Activated T-helper 9 cell treated with anti-CD3 and anti-CD28 coated beads, Interleukin-2, amount 50 U/mL, for 16 hours (primary cell): ENCODE measurements at places on chromosomes 7 and 10.
A peak's percentile ranks its signal among the peaks of the same experiment; 100 is the strongest.

- no peak for DNase-seq
Observed at GRCh38 chr10:70655316-70655715, 17.0 kb upstream of the ADAMTS14 start.

- no peak for DNase-seq
Observed at GRCh38 chr10:4670737-4671136, 155.3 kb upstream of the AKR1E2 start.

DNA sequence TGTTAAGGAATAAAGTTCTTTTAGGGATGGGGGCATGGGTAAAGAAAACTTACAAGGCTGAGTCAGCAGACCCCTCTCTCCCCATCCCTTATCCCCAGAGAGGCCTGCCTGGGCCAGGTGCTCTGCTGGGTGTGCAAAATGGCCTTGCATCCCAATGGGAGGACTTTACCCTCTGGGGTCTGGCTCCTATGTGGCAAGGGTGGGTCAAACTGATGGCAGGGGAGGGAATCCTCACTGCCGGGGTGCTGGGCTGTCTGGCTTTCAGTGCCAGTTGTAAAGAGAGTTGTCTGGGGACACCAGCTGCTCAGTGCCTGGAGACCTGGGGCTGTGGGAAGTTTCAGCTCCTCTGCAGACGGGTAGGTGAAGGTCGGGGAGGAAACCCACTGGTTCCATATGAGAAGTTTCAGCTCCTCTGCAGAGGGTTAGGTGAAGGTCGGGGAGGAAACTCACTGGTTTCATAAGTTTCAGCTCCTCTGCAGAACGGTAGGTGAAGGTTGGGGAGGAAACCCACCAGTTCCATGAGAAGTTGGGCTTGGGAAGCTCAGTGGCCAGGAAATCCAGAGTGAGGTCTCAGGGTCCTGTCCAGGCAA is 127.2 kb upstream of the PODXL start:
- DNase-seq = no peak

GRCh38 chr7:47329320-47329926 is 252.5 kb downstream of the TNS3 start:
- DNase-seq = no peak

DNA sequence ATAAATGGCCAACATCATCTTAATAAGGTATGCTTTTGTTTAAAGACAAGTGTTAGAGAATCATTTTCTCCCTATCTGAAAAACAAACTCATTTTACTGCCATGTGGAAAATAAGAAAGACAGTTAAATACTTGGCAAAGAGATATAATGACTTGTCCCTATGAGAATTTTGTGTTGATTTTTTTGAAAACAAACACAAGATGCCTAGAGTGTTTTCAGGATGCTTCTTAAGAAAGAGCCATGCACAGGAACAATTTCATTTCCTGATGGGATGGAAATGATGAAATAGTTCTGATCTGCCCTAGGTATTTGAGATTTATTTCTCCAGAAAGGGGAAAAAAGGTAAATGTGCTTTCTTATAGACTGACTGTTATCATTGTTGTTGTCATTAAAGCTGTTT is 237.5 kb upstream of the GNAI1 start:
- DNase-seq = no peak

DNA sequence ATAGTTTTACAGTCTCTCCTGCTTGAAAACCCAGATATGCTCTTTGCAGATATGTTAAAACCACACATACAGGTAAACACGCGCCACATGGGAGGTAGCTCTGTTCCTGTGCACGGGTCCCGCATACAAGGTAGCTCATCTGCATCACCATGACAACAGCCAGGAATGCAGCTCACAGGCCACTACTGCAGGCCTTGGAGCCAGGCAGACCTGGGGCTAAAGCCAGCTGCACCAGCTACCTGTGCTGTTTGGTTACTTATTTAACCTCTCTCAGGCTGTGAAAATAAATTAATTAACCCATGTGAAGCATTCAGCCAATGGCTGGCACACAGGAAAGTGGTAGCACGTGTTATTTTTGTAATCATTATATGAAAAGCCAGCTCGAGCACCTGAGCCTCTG is 428.3 kb downstream of the TNS3 start:
- no peak for DNase-seq

DNA sequence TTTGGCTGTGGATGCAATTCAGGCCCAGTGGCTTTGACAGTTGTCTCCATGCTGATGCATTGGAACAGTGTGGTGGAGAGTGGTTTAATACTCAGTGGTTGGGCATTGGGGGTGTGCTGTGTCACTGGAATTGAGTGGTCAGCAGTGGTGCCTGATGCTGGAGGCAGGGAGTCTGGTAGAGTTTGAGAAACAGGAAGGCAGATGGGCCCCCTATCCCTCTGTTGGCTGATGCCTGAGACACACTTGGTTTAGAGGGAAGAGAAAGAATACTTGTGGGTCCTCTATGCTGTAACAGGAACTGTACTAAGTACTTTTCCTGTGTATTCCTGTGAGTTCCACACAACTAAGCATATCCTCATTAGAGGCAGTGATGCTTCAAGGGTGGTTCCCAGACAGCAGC is 55.4 kb downstream of the EEPD1 start:
- no peak for DNase-seq

- DNase-seq = no peak
Observed at GRCh38 chr7:19620470-19620869, 88.4 kb downstream of the POLR1F start.

- DNase-seq = no peak
Observed at GRCh38 chr7:117715784-117716445, 157.3 kb downstream of the CTTNBP2 start.

GRCh38 chr7:131105799-131106680 is 221.6 kb upstream of the MKLN1 start:
- peak; percentile 81 for DNase-seq

GRCh38 chr7:621572-622285 is 102.1 kb upstream of the PDGFA start:
- DNase-seq = no peak

DNA sequence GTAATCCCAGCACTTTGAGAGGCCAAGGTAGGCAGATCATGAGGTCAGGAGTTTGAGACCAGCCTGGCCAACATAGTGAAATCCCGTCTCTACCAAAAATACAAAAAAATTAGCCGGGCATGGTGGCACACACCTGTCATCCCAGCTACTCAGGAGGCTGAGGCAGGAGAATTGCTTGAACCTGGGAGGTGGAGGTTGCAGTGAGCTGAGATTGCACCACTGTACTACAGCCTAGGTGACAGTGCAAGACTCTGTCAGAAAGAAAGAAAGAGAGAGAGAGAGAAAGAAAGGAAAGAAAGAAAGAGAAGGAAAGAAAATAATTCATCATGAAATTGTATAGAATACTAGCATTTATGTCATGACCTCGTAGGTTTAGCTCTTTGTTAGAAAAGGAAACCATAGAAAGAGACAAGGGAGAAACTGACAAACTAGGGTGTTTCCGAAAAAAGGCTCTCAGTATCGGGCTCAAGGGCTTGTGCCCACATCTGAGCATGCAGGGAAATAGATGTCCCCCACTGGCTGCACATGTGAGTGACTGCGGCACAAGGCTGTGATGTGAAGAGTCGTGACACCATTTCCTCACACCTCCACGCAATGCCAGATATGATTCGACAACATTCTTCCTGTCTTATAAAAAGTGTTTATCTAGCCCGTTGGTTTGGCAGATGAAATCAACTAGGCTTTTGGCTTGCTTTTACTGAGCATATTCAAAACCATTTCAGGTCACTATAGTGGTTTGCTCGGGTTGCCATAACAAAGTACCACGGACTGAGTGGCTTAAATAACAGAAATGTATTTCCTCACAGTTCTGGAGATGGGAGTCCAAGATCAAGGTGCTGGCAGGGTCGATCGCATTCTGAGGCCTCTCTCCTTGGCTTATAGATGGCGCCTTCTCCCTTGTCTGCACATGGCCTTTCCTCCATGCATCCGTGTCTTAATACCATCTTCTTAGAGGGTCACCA is 2.0 kb downstream of the SRGN start:
- DNase-seq = peak; percentile 73

DNA sequence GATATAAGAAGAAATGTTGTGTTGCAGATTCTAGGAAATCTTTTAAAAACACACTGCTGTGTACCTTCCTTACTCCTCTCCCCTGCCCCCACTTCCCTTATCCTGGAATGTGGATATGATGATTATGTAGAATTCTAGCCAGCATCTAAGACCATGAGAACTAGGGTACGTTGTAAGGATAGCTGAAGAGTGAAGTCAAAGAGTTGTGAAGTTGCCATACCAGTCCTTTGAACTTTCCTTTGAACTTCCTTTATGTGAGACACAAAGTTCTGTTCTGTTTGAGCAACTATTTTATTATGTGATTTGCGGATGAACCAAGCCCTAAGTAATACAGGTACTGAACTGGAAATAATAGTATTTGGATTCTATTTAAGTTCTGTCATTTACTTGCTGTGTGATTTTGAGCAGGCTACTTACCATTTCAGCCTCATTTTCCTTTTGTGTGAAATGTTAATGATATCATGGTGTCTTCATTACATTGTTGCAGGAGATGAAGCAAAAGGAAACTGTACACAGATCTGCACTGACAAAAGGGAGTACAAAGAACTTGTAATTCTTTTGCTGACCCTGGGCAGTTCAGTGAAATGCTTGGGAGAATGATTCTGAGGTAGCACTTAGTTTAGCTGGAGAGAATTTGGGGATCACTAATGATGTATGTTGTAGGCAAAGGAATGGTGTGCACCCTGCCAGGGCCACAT is 31.4 kb downstream of the RPA3 start:
- no peak for DNase-seq

DNA sequence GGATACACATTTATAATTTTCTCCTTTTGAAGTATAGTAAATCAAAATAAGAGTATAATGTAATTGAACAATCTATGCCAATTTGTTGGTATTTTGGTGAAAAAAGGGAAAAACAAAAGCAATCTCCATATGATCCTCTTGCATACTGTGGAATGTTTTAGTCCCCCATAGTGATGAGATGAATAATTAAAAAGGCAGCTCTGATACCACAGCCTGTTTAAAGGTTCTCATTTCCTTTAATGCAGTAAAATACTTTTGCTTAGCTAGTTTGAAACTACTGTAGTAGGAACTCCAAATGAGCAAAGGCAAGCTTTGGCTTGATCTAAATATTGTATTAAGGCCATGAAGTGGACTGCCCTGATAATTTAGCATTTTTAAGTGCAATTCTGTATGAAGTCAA is 77.6 kb downstream of the VTI1A start:
- no peak for DNase-seq

- DNase-seq = no peak
Observed at GRCh38 chr7:47191876-47192291, 390.0 kb downstream of the TNS3 start.

DNA sequence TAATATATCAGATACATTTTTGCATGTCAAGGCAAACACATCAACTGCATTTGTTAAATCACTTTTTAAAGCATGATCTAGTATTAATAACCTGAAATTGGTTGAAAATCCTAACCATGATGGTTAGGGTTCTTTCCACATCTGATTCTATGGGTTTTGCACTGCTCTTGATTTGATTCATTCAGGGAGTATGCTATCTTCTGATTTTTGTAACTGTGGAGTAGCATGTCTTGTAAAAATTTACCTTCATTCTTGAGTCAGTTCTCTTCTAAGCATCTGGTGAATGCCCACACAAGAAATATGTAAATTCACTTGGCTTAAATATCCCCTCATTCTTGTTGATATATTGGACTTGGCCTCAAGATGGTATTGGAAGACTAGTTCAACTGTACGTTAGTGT is 178.7 kb downstream of the KLF6 start:
- DNase-seq = no peak

DNA sequence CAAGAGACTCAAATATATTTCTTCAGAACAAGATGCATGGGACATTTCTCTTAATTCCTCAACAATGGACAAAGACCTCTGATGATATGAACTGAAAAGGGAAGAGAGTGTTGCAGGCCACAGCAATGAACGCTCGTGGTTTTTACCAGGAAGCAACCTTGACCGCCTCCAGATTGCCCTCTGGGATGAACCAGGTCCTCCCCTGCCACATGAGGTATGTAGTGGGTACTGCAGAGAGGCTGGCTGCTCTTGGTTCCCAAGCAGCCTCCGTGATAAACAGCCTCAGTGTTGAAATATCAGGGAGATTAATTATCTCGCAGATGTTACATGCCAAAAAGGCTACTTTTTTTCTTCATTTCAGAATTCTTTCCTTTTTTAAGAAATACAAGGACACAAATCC is 338.8 kb downstream of the ELMO1 start:
- DNase-seq = no peak

DNA sequence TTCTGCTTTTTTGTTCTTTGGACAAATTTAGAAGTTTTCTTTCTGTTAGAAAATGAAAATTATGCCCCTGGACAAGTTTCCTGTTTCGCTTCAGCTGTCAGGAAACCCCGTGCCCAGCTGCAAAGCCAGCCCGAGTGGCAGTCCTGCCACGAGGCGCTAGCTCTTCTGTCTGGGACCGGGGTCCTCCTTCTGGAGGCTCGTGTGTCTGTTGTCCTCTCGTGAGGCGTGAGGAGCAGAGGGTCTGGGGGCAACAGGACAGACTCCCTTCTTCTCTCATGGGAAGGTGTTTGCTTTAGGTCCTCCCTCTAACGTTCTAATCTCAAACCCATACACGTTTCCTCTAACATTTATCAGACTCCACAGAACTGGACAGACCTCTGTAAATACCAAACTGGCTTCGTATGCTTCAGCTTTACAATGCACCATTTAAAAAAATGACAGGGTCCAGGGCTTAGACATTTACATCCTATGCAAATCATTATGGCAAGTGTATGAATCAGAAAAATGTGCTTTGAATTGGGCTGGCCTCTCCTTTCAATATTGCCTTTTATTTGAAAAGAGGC is 184.5 kb upstream of the SHH start:
- DNase-seq = no peak

- no peak for DNase-seq
Observed at GRCh38 chr10:71509444-71509843, 112.7 kb downstream of the CDH23 start.

- DNase-seq = no peak
Observed at GRCh38 chr10:128701837-128702236, 575.6 kb upstream of the MKI67 start.

DNA sequence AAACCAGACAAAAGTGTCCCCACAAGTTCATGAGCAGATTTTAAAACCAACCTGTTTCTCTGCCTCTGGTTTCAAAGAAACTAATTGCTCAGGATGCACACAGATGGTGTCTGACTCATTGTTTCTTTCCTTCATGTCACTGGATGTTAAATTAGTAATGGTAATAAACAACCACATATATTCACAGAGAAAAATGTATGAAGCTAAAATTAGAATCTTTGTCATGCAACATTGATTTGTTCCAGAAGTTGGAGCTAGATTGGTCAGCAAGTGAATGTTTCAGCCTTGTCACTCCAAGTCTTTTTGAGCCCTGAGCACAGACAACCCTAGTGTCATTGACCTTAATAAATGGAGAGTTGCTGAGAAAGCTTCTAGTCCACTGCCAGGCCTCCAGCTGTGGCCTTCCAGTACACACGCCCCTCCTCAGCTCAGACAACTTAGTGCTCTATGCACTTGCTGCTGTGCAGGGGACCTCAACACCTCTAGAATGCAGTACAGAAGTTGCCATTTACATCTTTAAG is 175.9 kb downstream of the CCDC71L start:
- DNase-seq = no peak

- peak; percentile 49 for DNase-seq
Observed at GRCh38 chr7:151315038-151315655, 26.5 kb upstream of the NUB1 start.

GRCh38 chr10:108434559-108435252 is 1270.2 kb upstream of the SORCS1 start:
- no peak for DNase-seq

GRCh38 chr10:106487726-106488125 is 676.8 kb downstream of the SORCS1 start:
- DNase-seq = no peak

GRCh38 chr10:46549171-46550075 is 7.0 kb downstream of the GPRIN2 start:
- no peak for DNase-seq
